ENCODE measurements at places on chromosomes 4 and X.

DNA sequence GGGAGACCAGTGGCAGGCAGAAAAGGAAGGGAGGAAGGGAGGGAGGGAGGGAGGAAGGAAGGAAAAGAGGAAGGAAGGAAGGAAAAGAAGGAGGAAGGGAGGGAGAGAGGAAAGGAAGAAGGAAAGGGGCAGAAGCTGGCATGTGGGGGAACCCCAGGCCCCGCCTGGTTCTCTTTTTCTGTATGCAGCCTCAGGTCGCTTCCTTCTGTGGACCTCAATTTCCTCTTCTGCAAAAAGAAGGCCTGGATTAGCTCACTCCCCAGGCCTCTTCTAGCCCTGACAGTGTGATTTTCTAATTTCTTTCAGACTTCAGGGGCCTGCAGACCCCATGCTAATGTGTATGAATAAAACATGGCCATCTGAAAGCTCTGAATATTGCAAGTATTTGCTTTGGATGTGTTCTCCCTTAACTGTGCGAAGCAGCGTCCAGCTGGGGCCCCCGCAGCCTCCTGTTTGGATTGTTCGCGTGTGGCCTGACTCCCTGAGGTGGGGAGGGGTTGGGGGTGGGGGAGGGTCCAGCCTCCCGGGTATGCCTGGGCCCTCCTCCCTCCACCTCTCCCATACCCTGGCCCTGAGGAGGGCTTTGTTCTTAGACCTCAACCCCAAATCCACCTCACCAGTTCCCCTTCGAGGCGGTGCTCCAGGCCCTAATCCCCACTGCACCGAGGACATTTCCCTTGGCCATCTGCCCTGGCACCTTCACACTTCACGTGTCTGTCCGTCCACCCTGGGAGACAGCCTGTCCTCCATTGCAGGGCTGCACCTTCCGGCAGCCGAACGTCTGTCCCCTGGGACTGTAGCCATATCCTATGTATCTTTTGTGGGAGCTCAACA is 199.9 kb upstream of the ATP6AP2 start:
- DNase-seq: no peak

DNA sequence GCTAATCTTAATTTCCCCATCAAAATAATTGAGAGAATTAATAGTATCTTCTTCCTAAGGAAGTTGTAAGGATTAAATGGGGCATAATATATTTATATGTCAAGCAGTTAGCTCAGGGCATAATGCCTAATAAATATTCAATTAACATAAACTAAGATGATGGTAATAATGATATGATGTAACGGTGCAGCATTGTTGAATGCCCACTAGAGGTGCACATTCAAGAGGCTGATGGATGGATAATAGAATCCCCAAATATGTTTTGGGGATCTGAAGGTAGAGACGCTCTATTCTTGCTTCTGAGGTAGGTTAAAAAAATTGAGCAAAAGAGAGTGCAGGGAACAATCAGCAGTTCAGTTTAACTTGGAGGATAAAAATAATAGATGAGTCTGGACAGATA is 37.1 kb downstream of the ATOH1 start:
- no peak for DNase-seq

DNA sequence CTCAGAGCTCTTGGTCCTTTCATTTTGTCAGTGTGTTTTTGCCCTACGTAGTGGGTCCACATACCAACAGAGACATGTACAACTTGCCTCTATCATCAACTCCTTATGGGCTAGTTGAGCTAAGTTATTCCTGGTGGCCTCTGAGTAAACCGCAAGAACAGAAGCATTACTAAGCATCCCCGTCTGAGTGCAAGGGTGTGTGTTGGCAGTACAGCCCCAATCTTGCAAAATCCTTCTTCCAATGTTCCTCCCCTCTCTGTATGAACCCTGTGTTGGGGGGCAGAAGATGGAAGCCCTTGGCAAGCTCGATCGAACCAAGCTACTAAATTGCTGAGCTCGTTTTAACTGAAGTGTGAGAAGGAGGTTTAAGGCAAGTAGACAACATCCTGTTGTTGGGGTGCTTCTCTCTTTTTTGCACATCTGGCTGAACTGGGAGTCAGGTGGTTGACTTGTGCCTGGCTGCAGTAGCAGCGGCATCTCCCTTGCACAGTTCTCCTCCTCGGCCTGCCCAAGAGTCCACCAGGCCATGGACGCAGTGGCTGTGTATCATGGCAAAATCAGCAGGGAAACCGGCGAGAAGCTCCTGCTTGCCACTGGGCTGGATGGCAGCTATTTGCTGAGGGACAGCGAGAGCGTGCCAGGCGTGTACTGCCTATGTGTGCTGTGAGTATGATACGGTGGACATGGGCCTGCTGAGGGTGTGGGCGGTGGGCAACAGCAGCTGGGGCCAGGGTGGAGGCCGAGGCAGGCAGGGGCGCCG is at the start of gene SH2D1A:
TSS of gene SH2D1A (plus strand) at position 447 of the 760 bp plus-strand sequence. CDS start at position 527, 80 bp downstream.
- no peak for DNase-seq

DNA sequence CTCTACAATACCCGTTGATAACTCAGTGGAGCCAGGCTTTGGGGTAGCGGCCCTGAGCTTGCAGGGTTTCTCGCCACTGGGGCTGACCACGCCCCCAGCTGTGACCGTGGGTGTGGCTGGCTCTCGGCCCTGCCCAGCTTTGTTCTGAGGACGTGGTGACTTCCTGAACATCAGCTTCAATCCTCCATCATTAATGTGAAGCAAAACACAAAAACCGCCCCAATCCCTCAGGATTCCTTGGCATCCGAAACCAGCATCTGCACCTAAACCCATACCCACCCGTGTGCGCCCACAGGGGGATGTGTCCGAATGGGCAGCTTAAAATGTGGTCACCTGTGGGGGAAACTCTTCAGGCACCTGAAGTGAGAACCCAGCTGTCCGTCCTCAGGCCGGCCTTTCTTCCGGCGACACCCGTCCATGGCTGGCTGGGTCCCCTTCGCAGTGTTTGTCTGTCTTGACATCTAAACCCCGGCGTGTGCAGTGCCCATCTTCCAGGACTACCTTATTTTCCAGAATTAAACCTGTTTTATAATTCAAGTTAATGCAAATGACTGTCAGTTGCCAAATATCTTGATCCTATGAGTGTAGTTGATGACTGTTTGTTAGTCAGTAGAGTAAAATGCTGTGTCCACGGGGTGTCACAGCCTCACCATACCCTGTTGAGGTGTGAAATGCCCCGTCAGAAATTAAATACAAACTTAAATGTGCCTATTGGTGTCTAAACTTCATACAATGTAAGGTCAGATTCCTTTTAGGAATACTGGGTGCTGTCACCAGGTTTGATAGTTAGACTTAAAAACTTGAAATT is 27.3 kb downstream of the NELFA start:
- no peak for DNase-seq

DNA sequence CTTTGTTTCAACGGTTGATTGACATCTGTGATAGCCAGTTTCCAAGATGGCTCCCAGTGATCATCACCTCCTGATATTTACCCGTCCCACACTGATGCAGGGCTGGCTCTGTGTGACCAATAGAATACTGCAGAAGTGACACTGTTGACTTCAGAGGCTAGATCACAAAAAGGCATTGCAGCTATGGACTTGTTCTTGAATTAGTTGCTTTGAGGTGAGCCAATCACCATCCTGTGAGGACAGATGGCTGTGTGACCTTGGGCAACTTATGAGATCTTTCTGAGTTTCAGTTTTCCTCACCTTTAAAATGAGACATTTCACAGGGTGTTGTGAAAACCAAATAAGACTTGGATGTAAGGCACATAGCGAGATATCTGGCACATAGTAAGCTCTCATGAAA is 1.8 kb upstream of the GPR82 start:
- DNase-seq: no peak

GRCh38 chrX:26050099-26050498 is 88.0 kb upstream of the MAGEB18 start:
- no peak for DNase-seq

GRCh38 chr4:10612476-10612875 is 72.1 kb downstream of the CLNK start:
- no peak for DNase-seq
